Glutamatergic neuron (in vitro differentiated cells): ENCODE measurements at places on chromosomes 2 and 18. TPM values are rescaled to one million over a fixed set of nuclear protein-coding genes. Genes with fewer than 3 reads are reported as not detected.

The POTEI gene
- total RNA-seq: 1.4 TPM

DNA sequence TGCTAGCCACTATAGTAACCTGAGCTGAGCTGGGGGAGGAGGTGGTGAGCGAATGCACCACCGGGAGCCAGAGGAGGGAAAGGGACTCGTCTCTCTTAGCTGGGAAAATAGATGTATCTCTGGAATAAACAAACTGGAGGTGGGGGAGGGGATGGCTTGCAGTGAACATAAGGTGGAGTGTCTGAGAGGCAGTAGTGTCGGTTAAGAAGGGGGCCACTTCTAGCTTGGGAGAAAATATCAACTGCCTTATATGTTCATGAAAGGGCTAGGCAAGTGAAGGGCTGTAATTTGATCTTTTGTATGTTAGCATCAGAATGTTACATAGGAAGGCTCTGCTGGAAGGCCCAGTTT is 2.2 kb downstream of the SETBP1 start:
- no peak for DNase-seq

The DPP10 gene
- total RNA-seq: 15.1 TPM

DNA sequence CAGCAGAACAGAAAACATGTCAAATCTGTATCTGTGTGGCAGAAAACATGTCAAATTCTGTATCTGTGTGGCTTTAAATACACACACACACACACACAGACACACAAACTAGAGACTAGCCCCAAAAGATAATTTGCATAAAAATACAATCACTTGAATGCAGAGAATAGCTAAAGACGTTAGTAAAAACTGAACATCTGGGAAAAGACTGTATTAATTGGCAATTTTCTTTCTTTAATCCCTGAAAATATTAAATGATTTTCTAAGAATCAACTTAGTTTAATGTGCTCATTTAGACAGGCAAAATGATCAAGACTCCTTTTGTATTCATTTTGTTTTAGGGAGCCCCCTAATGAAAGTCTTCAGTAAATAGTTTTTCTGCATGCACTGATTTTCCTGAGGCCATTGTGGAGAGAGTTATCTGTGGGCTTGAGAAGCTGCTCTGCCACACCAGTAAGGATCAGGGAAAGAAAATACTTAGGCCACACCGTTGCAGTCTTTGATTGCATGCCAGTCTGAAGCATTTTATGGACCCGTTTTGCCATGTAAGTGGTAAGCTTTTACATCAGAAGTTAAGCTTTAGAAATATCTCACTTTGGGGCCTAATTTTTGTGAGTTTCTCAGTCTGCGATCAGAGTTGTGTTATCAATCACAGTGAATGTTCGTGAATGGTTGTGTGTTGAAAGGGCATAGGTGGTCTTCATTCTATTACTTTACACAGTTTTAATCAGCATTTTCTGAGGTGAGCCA is 2.2 kb downstream of the SPATS2L start:
- no peak for DNase-seq

The MATN3 gene
- total RNA-seq: 0.32 TPM

GRCh38 chr18:56217406-56217805 is 421.0 kb downstream of the TXNL1 start:
- no peak for DNase-seq

DNA sequence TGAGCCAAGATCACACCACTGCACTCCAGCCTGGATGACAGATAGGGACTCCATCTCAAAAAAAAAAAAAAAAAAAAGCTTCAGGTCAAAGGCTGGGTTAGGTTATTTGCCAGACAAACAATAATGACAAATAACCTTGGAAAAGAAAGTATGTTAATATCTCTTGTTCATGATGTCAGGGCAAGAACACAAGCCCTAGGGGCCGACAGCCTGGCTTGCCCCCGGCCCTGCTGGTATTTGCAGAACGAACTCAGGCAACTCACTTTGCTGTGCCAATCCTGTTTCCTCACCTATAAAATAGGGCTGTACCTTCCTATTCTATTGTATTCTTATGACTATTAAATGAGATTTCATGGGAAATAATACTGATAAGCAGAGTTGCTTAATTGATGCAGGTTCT is 75.4 kb upstream of the CDC42EP3 start:
- no peak for DNase-seq

DNA sequence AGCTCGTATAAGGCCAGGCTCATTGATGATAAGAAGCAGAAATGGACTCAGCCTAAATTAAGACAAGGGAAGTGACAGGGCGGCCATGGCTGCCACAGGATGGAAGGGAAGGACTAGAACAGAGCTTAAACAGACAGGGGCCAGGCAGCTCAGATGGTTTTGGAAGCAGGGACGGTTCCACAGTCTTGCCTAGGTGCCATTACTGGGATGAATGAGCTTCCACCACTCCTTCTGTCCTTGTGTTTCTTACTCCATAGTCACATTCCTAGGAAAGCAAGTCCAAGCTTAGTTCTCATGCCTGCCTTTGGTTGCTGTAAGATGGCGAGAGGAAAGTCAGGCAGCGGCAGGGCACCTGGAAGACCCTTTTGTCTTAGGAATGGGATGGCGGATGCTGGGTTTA is 11.9 kb downstream of the GNLY start:
- DNase-seq: no peak
